ENCODE measurements at places on chromosomes 11 and 22.

DNA sequence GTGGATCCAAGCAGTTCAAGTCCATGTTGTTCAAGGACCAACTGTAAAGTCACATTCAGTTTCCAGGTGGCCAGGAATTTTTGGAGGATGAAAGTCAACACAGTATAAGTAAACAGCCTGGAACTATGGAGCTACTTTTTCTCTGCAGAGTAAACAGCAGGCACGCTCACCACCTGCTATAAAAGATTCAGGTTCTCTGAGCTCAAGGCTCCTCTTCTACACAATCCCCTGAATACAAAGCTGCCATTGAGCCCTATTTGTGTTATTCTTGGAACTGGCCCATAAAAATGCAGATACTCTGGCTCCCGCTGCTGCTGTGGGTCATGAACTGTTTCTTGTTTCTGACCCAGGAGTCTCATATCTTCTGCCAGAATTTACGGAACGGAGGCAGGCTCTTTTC is 56.9 kb upstream of the PRR5 start:
- no peak for DNase-seq

DNA sequence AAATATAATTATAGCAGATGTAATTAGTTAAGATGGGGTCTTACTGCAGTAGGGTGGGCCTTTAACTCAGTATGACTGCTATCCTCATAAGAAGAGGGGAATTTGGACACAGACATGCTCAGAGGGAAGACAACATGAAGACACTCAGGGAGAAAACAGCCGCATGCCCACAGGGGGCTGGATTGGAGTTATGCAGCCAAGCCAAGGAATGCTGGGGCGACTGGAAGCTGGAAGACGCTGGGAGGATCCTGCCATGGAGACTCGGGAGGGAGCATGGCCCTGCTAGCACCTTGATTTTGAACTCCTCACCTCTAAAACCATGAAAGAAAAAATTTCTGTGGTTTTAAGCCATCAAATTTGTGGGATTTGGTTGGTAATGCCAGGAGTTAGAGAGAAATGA is 40.9 kb downstream of the PANX1 start:
- no peak for DNase-seq

DNA sequence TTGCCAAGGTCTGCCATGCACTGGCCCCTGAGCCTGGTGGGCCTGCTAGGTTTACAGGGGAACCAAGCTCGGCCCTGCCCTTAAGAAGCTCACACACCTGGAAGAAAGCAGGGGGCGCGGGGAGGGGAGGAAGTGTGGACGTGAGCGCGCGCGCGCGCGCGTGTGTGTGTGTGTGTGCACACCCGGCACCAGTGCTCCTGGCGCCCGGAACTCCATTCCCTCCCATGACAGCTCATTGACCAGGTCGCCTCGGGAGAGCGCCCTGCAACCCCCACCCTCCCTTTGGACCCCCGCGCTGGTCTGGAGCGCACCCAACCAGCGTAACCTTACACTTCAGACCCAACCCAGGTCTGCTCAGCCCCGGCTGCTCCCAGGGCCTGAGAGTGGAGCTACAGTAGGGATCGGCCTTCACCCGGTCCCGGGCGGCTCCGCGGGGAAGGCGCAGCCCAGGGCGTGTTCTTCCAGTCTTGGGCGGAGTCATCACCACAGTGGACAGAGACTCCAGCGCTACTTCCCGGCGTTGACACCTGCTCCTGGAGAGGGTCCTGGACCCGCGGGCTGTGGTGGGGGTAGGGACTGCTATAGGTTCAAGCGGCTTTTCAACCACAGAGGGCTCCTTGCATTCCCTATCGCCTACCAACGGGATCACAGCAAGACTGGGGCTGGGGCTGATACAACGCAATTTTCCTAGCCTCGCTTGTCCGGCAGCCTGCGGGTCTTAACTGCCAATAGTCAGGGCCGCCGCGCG is 1.5 kb downstream of the GALNT18 start:
- peak; percentile 19 for DNase-seq

GRCh38 chr11:92111287-92111686 is 113.3 kb upstream of the FAT3 start:
- DNase-seq, result no peak

GRCh38 chr11:63521896-63522295 is 14.7 kb upstream of the PLAAT4 start:
- no peak for DNase-seq

DNA sequence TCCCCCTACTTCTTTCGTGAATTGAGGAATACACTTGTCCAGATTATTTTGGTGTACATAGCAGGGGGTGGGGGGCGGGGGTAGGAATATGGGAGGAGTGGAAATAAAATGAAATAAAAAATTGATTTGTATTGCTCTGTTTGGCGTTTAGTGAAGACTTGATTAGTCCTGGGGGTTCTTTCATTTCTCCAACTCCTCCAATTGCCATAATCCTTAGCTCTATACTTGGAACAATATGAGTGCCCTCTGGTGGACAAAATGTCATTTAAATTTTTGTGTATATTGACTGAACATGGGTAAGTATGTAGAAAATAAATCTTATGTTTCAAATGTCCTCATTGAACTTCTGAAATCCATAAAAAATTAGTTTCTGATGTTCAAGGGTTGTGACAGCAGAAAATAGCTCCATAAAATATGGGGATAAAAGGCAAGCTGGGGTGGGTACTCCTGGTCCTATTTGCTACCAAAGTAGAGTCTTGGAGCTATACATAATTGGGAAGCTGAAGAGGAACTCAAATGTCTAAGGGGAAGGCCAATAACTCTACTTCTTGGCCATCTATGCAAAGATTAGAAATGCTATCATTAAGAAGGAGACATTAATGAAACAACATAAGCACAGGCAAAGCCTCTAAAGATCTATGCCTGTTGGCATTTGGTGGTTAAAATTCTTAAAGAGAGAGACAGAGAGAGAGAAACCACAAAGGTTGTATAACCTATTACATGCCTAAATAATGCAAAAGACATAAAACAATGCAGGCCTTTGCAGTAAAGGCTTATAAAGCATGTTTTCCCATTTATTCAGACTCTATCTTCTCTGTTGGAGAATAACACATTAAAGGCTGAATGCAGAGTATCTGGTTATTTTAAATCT is 421.6 kb downstream of the METTL15 start:
- DNase-seq, result peak; percentile 32

- no peak for DNase-seq
Measured at GRCh38 chr11:10514709-10515108, 26.3 kb downstream of the RNF141 start.

DNA sequence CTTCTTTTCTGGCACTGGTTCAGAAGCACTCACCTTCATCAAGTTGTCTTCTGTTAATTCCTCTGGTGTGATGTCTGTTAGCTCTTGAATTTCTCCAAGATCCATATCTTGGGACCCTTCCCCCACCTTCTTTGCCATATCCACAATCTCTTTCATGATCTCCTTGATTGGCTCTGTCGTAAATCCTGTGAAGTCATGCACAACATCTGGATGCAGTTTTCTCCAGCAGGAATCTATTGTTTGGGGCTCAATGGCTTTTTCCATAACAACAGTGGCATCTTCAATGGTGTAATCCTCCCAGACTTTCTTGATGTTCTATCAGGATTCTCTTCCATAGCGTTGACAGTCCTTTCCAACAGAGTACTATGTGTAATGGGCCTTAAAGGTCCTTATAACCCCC is 96.9 kb downstream of the CSTPP1 start:
- no peak for DNase-seq

DNA sequence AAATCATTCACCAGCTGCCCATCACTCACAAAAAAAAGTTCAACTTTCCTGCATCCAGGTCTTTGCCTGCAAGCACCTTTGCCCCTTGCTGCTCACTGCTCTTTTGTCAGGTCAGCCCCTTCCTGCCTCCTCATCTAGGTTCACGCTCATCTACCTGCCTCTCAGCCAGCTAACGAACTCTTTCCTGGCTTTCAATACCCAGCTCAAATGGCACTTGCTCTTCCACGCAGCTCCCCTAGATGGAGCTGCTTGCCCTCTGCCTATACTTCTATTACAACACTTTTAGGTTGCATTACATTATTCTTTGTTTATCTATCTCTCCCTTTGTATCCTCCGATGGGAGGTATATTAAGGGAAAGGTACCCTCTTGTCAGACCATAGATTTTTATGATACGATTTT is 78.9 kb upstream of the TBCEL start:
- DNase-seq, result no peak

DNA sequence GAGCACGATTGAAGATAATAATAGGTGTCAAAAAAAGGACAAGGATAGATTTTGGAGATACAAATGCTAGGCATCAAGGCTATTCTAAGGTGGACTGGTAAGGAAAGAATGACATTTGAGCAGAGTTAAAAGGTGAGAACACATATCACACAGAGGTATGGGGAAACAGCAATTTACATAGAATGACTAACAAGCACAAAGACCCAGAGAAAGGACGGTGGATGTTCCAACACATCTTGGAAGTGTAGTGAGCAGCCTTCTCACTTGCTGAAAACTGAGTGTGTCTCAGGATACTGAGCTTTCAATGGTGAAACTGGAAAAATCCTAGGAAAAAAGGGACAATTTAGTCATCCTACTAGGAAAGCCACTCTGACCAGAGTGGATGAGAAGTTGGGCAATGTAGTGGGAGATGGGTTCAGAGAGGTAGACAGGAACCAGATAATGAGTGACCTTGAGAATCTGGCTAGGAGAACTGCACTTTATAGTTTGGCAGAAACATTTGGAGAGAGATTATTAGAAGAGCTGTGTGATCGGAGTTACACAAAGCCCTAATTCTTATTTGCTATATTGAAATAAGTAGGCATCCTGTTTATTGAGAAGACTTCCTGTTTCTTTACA is 706.0 kb downstream of the KCNA4 start:
- no peak for DNase-seq

DNA sequence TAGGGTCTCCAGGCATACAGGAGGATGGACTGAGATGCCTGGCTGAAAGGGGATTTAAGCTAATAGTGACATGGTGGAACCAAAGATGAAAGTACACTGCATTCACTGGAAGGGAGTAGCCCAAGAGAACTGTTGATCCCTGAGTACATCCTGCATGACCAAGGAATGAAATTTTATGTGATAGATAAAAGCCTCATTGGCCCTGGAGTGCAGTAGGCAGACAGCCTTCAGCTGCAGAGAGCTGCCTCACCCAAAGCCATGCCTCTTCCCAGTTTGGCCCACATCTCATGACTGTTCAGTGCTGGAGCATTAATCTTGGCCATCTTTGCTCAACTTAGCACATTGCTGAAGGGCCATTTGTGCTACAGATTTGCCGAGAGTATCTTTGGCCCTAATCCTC is 8.0 kb downstream of the KDM4E start:
- no peak for DNase-seq
